ENCODE measurements at places on chromosomes 11 and 22.

GRCh38 chr22:20758688-20759087 is 15.2 kb upstream of the SERPIND1 start:
- peak; percentile 54 for DNase-seq

DNA sequence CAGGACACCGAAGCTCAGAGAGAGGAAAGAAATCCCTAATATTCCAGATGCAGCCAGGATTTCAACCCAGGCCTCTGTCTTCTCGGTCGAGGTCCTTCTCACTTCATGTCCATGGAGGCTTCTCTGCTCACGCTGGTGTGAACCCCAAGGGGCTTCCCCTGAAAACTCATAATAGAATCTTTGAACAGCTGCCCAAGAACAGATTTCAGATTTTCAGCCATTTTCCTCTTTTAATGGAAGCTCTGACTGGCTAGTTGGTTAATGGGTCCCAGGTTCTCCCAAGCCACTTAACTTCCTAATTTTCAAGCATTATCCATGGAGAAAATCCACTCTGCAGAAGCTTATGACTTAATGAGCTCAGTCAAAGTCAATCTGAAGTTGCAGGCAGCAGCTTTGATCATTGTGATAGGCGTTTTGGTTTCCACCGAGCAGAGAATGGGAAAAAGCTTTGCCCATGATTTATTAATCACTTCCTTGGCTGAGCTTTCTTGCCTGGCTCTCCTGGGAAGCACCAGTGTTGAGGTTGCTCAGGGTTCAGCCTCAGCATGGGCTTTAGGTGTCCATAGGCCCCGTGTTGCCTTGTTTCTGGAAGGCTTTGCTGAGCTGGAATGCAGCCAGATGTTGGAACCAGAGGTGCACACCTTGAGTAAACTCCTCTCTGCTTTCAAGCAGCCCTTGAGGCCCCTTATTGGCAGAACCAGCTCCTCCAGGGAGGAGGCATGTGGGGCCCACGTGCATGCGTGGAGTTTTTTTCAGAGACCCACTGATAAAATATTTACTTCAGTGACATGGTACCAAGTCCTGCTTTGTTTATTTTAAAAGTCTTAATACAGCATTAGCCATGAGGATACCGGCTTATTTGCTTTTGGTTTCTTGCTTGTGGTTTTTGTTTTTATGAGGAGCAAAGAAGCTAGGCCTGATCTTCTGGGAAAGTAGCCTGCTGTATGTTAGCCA is 25.5 kb downstream of the LDLRAD3 start:
- no peak for DNase-seq

DNA sequence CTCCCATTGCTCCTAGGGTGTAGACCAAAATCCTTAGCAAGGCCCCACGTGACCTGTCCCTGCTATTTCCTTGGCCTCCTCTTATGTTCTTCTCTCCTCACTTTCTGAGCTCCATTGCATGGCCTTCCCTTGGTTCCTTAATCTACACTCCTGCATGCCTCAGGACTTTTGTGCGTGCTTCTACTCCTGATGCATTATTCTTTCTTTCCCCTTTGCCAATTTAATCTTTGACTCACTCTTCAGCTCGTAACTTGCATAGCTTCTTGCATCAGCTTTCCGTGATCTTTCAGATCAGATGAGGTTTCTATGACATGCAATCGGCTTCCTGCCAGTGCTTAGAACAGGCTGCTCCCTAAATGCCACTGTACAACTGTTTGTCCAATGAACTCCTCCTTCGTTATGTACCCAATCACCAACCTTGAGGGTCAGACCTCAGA is 261.6 kb upstream of the CADM1 start:
- DNase-seq = no peak

DNA sequence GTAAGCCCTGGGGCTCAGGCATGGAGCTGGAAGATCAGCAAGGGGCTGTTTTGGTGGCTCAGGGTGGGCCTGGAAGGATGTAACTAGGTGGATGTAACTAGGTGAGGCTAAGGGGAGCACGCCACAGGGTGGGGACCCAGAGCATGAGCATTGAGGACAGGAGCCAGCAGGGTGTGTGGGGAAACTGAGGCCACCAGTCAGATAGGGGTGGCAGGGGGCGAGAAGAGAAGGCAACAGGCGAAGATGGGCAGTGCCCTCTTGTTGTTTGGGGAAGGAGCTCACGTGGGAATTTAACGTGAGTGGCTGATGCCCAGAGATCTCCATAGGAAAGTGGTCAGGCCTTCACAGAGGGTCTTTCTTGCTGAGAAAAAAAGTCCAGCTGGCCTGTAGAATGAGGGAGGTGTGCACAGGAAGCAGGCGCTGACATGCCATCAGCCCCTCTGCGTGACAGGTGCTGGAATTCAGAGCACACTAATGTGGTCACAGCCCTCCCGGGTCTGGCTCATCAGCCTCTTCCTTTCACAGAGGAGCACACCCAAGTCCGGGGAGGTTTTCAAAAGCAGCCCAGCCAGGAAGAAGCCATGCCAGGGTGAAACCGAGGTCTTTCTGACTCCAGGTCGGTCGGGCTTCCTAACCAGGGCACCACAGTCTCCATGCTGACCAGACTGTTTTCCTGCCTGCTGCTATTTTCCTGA is 54.6 kb upstream of the PAX6 start:
- DNase-seq = no peak

DNA sequence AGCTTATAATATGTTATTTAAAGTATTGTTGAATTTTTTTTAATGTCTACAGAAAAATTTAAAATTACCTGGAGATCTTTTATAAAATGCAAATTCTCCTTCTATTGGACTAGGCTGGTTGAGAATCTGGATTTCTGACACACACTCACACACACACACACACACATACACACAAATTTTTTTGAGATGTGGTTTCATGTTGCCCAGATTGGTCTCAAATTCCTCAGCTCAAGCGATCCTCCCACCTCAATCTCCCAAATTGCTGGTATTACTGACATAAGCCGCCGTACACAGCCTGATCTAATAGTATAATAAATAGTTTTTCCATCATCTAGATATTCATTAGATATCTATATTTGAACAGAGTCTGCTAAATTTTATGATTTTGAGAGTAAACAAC is 4.5 kb upstream of the RFPL1 start:
- no peak for DNase-seq

DNA sequence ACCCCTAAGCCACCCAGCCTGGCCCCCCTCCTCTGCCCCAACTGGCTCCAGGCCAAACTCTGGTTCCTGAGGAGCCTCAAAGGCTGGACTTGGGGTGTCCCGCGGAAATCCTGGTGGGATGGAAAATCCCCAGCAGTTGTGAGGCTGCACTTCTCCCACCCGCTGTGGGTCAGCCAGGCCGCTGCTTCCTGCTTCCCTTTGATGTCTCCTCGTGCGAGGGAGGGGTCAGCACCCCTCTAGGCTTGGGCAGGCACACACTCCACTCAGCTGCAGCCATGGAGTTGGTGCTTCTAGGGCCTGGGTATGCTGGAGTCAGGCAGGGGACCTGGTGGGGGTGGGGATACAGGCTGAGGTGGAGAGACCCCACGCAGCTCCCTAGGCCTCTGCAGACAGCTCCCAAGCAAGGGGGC is 12.0 kb downstream of the KCNQ1OT1 start:
- DNase-seq = peak; percentile 65
